Thoracic aorta (tissue), 2 donors: ENCODE measurements at places on chromosomes 16 and 17.

GRCh38 chr16:59060207-59060606, 326.1 kb upstream of the GOT2 start:
- H3K4me1 ChIP-seq, result no peaks in the 10 kb centered on the region
- H3K36me3 ChIP-seq, result no peaks in the 10 kb centered on the region

DNA sequence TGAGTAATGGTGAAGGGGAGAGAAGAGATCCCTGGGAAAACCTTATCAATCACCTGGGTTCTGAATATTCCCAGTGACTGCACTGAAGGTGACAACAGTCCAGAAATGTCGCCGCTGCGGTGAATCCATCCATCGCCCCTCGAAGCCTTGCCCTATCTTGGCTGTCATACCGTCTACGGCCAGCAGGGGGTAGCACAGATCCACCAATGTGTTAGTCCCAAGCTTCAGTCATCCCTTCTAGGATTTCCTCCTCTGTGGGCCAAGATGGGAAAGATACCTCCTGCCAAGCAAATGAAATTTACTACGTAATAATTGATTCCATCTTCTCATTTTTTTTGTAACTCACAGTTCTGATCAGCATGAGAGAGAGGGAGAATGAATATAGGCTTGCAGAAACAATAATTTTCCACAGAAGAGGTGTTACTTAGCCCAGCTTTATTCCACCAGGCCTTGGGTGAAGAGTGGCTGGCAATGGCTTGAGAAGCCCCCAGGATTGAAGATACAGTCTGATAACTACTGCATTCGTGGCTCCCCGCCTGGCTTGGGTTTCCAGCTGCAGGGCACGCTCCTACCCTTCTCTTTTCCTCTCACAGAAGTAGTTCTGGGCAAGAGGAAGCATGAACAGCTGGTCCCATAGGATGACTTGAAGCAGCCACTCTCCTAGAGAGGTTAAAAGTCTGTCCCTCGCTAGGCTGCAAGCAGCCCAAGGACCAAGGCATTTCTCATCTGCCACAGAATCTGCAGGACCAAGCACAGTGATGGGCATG, 2.6 kb upstream of the FMNL1 start:
- peak; percentile 72 for DNase-seq
- peak overlapping the region; percentile 14 for H3K4me3 ChIP-seq
- H3K36me3 ChIP-seq, result no peaks in the 10 kb centered on the region
- H3K4me1 ChIP-seq, result peaks cover 7% of the 10 kb centered on the region
- H3K27me3 ChIP-seq, result no peaks in the 10 kb centered on the region

DNA sequence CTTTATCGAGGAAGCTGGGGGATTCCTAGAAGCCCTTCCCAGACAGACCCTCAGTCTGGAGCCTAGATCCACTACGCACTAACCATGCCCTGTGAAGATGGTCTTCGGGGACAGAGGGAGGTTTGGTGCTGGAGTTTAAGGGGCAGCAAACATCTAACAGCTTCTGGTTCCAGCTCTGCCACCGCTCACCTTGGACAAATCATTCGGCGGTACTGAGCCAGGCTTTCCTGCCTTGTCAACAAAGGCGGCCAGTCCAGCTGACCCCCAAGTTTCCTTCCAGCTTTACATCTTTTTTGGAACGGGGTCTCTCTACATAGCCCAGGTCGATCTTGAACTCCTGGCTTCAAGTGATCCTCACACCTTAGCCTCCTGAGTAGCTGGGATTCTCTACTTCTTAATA, 369 bp upstream of the GJD3 start:
- no peak for DNase-seq
- peaks cover 12% of the 10 kb centered on the region for H3K4me1 ChIP-seq
- no peak overlapping the region for H3K4me3 ChIP-seq
- no peak overlapping the region for H3K27ac ChIP-seq
- H3K27me3 ChIP-seq, result no peaks in the 10 kb centered on the region
- no peaks in the 10 kb centered on the region for H3K36me3 ChIP-seq

GRCh38 chr17:81154961-81155360, 10.3 kb upstream of the PVALEF start:
- no peaks in the 10 kb centered on the region for H3K36me3 ChIP-seq
- H3K4me1 ChIP-seq, result no peaks in the 10 kb centered on the region
- H3K27ac ChIP-seq, result no peak overlapping the region
- H3K4me3 ChIP-seq, result no peak overlapping the region
- no peak for DNase-seq

- peaks cover 7% of the 10 kb centered on the region for H3K4me1 ChIP-seq
- H3K36me3 ChIP-seq, result peaks cover 6% of the 10 kb centered on the region
- H3K27ac ChIP-seq, result no peak overlapping the region
- no peak overlapping the region for H3K4me3 ChIP-seq
- DNase-seq, result no peak
These were observed 30.1 kb downstream of the VAC14 start for GRCh38 chr16:70770626-70771552.

DNA sequence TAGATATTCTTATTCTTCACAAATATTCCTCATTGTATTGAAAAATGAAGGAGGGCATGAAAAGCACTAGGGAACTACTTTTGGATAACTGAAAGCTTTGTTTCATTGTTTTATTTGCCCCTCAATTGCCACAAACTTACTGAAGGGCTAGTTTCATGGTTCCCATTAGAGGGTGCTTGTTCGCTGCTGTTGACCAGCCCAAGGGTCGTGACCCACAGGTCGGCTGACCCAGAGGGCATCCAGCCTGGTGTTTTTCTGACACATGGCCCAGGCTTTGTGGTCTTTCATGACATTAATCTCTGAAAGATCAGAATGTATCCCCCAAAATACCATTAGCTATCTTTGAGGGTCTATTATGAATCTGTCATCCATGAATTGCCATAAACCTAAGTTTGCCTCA, 30.0 kb downstream of the DGKE start:
- no peaks in the 10 kb centered on the region for H3K4me1 ChIP-seq
- no peaks in the 10 kb centered on the region for H3K27me3 ChIP-seq
- no peak overlapping the region for H3K4me3 ChIP-seq
- DNase-seq, result no peak

- no peak overlapping the region for H3K27ac ChIP-seq
- no peak overlapping the region for H3K4me3 ChIP-seq
- H3K27me3 ChIP-seq, result no peaks in the 10 kb centered on the region
- no peak for DNase-seq
- no peaks in the 10 kb centered on the region for H3K4me1 ChIP-seq
These were observed 19.4 kb downstream of the CFDP1 start for GRCh38 chr16:75413951-75414350.

DNA sequence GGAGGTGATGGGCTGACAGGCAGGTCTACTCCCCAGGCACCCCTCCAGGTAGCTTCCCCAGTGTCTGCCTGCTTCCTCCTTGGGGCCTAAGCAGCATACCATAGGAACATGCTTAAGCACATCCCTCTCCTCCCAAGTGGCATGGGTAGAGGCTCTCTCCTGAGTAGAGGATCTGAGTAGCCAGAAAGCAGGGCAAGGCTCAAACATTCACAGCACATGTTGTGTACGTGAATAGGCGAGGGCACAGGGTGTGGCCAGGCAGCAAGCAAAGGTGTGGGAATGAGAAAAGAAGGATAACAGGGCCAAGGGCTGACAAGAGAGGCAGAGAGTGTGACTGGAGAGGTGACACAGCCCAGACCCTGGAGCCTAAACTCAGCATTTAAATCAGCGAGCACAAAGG, 29.7 kb upstream of the GFOD2 start:
- H3K27ac ChIP-seq, result no peak overlapping the region
- H3K4me1 ChIP-seq, result no peaks in the 10 kb centered on the region
- peaks cover 8% of the 10 kb centered on the region for H3K36me3 ChIP-seq

- DNase-seq, result no peak
- peaks cover 7% of the 10 kb centered on the region for H3K36me3 ChIP-seq
- H3K27me3 ChIP-seq, result no peaks in the 10 kb centered on the region
- no peak overlapping the region for H3K27ac ChIP-seq
- no peaks in the 10 kb centered on the region for H3K4me1 ChIP-seq
These were observed 7.2 kb upstream of the ARHGDIA start for GRCh38 chr17:81878294-81878693.

DNA sequence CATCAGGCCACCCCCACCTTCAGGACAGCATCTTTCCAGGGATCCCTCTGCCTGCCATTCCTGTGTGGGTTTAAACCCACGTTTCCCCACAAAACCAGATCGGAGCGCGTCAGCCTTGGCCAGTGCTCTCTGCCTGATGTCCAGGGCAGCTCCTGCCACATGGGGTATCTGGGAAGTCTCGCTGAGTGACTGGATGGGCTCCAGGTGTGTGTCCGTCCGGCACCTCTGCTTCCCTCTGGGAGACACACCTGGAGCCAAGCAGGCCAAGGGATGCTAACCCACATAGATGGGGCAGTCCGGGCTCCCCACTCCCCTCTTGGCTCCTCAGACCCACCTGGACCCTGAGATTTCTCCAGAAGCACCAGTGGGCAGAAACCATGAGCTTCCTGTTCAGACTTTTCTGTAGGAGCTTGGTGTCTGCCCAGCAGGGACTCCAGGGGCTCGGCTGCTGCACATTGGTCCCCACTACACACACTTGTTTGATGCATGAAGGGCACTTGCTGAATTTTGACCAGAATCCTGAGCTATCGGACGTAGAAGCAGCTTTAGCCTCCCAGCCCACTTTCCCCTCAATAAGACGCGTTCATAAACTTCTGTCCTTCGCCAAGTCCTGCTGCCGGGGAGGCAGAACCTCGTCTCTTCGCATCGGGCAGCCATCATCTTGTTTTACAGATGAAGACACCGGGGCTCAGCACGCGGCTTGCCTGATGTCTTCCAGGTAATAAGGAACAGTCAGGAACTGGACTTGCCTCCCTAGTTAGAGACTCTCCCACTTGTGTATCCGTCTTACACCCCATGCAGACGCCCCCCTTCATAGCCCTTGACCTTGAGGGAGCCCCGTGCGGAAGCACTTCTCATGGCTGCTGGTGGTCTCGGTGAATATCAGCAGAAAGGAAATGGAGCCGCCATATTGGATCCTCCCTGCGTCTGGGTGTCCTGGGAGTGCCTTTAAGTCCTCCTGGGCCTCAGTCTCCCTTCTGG, 91.6 kb upstream of the ZNF469 start:
- H3K36me3 ChIP-seq, result no peaks in the 10 kb centered on the region
- H3K27ac ChIP-seq, result no peak overlapping the region
- no peaks in the 10 kb centered on the region for H3K27me3 ChIP-seq
- H3K4me1 ChIP-seq, result no peaks in the 10 kb centered on the region
- DNase-seq, result no peak
- no peak overlapping the region for H3K4me3 ChIP-seq

DNA sequence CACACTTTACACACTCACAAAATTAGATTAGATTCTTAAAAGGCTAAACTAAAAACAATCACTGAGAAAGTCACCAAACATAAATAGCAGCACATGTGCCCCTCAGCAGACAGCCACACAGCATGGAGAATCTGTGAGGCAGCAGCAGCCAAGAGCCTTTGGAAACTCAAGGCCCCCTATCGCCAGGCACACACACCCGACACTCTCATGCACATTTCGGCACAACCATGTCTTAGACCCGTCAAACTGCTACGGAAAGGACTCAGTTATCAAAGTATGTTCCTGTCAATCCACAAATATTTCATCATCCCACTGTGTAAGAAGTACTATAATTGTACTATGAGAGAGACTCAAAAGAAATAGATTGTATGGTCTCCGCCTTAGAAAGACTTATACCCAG, 20.9 kb downstream of the UBE2O start:
- no peaks in the 10 kb centered on the region for H3K27me3 ChIP-seq
- DNase-seq, result no peak
- H3K4me3 ChIP-seq, result no peak overlapping the region
- H3K27ac ChIP-seq, result no peak overlapping the region

- peaks cover 36% of the 10 kb centered on the region for H3K4me1 ChIP-seq
- H3K36me3 ChIP-seq, result peaks cover 41% of the 10 kb centered on the region
- no peak overlapping the region for H3K4me3 ChIP-seq
These were observed 21.0 kb downstream of the SLC7A6OS start for GRCh38 chr16:68289621-68290329.

- no peaks in the 10 kb centered on the region for H3K27me3 ChIP-seq
- DNase-seq, result peak; percentile 30
- H3K4me3 ChIP-seq, result no peak overlapping the region
- H3K36me3 ChIP-seq, result no peaks in the 10 kb centered on the region
- H3K27ac ChIP-seq, result no peak overlapping the region
These were observed 22.8 kb upstream of the PVALEF start for GRCh38 chr17:81142301-81143199.

- peak overlapping the region; percentile 45 for H3K4me3 ChIP-seq
- no peaks in the 10 kb centered on the region for H3K36me3 ChIP-seq
- H3K4me1 ChIP-seq, result peaks cover 53% of the 10 kb centered on the region
- H3K27me3 ChIP-seq, result no peaks in the 10 kb centered on the region
- DNase-seq, result no peak
- H3K27ac ChIP-seq, result peak overlapping the region; percentile 81
These were observed 34.5 kb downstream of the FAM222B start for GRCh38 chr17:28807925-28808634.

DNA sequence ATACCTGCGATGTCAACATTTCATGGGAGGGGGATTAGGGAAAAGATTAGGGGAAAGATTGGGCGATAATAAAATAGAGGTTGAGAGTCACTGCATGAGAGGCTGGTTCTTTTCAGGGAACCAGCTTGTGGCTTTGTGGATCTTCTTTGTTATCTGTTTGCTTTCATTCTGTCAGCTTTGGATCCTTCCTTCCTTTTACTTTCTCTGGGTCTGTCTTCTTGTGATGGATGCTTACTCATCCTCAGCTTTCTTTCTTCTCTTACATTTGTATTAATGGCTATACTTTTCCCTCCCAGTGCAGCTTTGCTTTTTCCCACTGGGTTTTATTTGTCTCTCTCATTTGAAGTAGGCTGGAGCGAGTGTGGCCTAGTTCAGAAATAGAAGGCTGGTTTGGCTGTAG, 47.1 kb downstream of the RPTOR start:
- no peak overlapping the region for H3K27ac ChIP-seq
- DNase-seq, result no peak
- no peaks in the 10 kb centered on the region for H3K4me1 ChIP-seq
- no peaks in the 10 kb centered on the region for H3K27me3 ChIP-seq

DNA sequence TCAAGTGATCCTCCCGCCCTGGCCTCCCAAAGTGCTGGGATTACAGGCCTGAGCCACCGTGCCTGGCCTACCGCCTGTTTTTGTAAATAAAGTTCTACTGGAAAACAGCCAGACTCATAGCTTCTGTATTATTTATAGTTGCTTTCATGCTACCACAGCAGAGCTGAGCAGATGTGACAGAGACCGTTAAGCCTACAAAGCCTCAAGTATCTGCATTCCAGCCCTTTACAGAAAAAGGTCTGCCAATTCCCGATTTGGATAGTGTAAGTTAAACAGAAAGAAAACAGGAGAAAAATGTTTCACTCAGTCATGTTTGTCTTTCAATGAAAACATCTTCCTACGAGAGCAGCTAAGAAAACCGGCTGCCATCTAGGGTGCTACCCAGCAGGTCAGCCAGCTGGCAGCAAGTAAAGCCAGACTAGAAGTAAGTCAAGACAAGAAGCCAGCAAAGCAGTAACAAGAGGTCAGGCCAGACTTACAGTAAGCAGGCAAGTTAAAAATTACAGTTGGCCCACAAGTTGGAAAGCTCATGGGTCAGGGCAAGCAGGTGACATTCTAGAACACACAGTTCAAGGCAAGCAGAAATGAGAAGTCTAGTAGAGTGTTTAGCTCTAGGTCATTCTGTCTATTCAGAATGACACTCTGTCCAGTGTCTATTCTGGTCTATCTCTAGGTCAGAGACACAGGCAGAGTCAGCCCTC, 17.7 kb downstream of the NCBP3 start:
- no peaks in the 10 kb centered on the region for H3K27me3 ChIP-seq
- peaks cover 23% of the 10 kb centered on the region for H3K36me3 ChIP-seq
- DNase-seq, result no peak
- no peak overlapping the region for H3K27ac ChIP-seq

GRCh38 chr17:69175262-69175624, 33.5 kb upstream of the ABCA6 start:
- no peak for DNase-seq
- no peaks in the 10 kb centered on the region for H3K36me3 ChIP-seq
- no peaks in the 10 kb centered on the region for H3K27me3 ChIP-seq
